ENCODE measurements at places on chromosomes 13 and 19. TPM values are rescaled to one million over a fixed set of nuclear protein-coding genes. Genes with fewer than 3 reads are reported as not detected.

DNA sequence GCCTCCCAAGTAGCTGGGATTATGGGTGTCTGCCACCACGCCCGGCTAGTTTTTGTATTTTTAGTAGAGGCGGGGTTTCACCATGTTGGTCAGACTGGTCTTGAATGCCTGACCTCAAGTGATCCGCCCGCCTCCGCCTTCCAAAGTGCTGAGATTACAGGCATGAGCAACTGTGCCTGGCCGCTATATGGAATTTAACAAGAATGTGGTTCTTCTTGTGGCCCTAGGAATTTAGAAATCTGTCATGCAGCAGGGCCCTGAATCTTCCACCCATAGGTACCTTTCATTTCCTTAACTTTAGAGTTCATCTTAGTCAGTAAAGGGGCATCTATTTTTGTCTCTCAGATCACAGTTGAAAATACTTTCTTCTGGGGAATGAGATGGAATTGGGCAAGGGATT lies 25.6 kb upstream of the NDFIP2 start:
- no peak for DNase-seq

The XPO4 gene
- 7.8 TPM for total RNA-seq

DNA sequence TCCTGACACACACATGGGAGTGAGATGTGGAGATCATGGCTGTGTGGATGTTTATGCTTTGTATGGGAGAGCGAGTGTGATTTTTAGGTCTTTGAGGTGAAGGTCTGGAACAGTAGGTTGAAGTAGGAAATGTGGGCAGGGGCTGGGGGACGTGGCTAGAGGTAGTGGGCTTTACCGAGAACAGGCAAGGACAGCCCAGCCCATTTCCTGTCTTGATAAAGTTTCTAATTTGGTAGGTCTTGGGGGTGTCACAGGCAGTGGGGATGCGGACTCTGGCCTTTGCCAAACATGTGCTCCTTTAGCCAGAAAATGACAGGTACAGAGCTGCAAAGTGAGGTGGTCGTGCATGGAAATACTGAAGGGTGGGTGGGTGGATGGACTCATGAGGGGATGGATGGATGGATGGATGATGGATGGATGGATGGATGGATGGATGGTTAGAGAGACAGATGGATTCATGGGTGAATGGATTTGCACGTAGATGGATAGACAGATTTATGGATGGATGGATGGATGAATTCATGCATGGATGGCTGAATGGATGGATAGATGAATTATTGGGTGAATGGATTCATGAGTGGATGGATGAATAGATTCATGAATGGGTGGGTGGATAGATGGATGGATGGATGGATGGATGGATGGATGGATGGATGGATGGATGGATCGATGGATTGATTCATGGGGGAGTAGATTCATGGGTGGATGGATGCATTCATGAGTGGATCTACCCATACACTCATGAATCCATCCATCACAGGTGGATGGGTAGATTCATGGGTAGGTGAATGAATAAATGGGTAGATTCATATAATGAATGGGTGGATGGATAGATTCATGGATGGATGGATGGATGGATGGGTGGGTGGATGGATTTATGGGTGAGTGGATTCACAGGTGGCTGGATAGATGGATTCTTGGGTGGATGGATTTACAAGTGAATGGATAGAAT lies 69.3 kb upstream of the USE1 start:
- no peak for DNase-seq

- peak; percentile 71 for DNase-seq
These were observed 518 bp downstream of the NUDT19 start for GRCh38 chr19:32691952-32692726.

The DIAPH3 gene
- total RNA-seq = 0.26 TPM

- no peak for DNase-seq
These were observed 195.9 kb downstream of the VWA8 start for GRCh38 chr13:41765020-41765419.

The RPS28 gene
- 1,064 TPM for total RNA-seq

The UHRF1 gene
- total RNA-seq = 1.2 TPM

GRCh38 chr19:1016647-1017114 lies 4.2 kb downstream of the TMEM259 start:
- DNase-seq = no peak

- no peak for DNase-seq
These were observed 59.3 kb downstream of the TSHZ3 start for GRCh38 chr19:31289976-31290375.

GRCh38 chr13:49464621-49465325 lies 20.7 kb downstream of the SETDB2 start:
- DNase-seq = no peak
